CD4-positive, alpha-beta memory T cell (primary cell): ENCODE measurements at places on chromosomes 7 and 10.

DNA sequence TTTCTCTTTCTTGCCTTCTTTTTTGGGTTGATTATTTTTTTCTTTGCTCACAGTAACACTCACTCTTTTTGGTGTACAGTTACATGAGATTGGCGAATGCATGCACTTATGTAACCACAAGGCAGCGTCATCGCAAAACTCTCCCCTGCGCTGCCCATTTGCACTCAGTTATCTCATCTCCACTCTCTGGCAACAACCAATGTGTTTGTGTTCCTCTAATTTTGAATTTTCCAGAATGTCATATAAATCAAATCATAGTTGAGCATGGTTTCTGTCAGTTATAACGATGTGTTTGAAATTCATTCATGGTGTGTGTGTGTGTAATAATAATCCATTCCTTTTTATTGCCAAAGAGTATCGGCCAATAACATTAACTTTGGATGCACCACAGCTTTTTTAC lies 23.0 kb upstream of the IGFBP3 start:
- no peak for DNase-seq

DNA sequence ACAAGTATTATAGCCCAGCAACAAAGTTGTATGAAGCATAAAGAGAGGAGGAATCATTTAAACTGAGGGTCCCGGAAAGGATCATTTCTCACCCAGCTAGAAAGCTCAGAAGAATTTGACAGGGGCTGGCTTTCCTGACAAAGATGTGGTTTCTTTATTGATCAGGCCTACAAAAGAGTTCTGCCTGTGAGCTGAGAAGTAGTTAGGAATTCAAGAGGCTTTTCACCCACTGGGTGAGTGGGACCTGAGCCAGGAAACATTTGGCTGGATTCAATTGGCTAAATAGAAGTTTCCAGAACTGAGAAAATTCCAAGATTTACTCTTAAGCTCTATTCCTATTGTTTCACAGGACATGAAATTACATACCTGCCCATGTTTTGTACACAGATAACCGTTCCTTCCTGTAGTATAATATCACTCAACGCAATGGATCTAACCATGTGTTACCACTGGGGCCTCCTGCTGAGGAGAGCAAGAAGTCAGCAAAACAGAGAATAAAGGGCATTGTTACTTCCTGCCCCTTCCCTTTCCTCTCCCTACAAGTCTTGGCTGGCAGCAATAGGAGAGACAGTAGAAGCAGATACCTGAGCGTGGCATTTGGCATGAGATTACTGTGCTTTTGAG lies 53.9 kb upstream of the PAPSS2 start:
- no peak for DNase-seq

DNA sequence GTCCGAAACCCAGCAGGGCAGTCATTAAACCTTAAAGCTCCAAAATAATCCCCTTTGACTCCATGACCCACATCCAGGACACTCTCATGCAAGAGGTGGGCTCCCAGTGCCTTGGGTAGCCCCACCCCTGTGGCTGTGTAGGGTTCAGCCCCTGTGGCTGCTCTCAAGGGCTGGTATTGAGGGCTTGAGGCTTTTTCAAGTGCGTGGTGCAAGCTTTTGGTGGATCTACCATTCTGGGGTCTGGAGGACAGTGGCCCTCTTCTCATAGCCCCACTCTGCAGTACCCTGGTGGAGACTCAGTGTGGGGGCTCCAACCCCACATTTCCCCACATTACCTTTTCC lies 50.5 kb downstream of the RSBN1L start:
- no peak for DNase-seq

DNA sequence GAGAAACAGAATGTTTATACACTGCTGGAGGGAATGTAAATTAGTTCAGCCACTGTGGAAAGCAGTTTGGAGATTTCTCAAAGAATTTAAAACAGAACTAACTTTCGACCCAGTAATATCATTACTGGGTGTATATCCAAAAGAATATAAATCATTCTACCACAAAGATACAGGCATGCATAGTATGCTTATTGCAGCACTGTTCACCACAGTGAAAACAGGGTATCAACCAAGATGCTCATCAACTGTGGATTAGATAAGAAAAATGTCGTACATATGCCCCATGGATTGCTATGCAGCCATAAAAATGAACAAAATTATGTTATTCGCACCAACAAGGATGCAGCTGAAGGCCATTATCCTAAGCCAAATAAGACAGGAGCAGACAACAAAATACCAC lies 343.1 kb upstream of the KCND2 start:
- no peak for DNase-seq

DNA sequence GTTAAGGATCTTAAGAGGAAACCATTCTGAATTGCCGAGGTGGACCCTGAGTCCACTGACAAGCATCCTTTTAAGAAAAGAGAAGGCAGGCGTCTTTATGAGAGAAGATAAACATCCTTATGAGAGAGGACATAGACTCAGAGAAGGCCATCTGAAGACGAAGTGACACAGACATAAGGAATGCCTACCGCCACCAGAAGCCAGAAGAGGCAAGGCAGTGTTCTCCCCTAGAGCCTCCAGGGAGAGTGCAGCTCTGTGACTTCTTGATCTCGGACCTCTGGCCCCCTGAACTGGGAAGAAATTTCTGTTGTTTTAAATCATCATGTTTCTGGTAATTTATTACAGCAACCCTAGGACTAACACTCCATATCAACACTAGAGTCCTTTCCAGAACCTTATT lies 25.2 kb upstream of the ING3 start:
- DNase-seq: no peak

- DNase-seq: no peak
Measured at GRCh38 chr10:88979153-88979562, 11.4 kb upstream of the FAS start.
